ENCODE measurements at places on chromosomes 12 and 14. TPM values are rescaled to one million over a fixed set of nuclear protein-coding genes. Genes with fewer than 3 reads are reported as not detected.

The DEGS2 gene
- 0.06 TPM for total RNA-seq

The RAB15 gene
- 11.4 TPM for total RNA-seq

The OR4E2 gene
- total RNA-seq, result not detected

The SMCO2 gene
- total RNA-seq, result not detected

The ZDHHC22 gene
- not detected for total RNA-seq

The PZP gene
- total RNA-seq, result 0.06 TPM
